ENCODE measurements at places on chromosomes 4 and X.

DNA sequence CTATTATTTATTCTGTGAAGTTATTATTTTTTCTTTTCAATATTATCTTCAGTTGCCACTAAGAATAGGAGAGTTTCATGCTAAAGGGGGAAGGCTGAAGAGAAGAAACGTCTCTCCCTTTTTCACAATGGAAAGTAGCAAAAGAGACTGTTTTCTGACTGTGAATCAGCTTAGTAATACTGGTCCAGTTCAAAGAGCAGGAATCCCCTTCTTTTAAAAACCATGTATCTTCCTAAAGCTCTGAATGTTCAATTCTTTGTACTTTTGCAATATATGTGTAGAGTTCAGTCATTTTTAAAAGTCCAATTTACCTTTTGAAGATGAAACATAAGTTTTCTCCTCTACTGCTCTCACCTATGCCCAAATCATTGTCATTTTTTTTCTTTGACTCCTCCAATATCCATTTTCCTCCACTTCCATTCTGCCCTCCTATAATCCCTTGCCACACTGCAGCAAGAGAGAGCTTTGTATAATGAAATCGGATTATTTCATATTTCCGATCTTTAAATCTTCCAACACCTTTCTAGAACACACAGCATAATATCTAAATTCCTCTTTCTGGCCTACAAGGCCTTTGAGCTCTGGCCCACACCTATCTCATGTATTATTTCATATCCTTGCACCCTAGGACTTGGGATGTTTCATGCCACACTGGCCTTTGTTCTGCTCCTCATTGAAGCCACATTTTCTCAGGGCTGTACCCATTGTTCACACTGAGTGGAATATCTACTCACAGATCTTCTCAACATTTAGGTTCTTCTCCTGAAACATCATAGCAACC lies 195.3 kb downstream of the CAMK2D start:
- DNase-seq: no peak

DNA sequence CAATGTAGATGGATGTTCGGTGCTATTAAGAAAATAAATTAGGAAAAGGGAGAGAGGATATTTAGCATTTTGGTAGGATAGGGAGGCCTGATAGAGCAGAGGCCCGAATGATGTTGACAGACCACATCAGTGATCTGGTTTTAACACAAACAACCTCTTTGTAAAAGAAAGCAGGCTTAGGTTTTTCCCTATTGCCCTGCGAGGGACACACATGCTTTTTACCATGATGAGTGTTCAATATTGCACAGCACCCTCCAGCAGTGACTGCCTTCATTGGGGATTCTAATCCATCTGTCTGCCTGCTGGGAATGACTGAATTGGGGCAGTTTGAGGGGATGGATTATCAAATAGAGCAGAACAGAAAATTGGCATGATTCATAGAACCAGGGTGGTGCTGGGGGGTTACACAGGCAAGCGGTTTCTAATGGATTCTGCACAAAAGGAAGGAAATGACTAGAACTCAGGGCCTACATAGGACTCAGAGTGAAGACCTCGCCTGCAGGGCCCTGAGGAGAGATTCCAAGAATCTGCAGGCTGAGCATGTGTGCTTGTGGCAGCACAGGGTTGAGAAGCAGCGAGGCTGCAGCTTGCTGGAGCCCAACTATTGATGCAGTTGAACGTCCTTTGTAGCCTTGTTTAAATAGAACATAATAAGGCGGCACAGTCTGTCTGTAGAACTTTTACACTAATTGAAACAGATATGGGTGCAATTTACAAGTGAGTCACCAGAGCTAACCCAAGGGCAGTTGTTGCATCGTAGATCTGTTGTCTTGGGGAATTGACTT lies 58.0 kb downstream of the RHOH start:
- DNase-seq: no peak

DNA sequence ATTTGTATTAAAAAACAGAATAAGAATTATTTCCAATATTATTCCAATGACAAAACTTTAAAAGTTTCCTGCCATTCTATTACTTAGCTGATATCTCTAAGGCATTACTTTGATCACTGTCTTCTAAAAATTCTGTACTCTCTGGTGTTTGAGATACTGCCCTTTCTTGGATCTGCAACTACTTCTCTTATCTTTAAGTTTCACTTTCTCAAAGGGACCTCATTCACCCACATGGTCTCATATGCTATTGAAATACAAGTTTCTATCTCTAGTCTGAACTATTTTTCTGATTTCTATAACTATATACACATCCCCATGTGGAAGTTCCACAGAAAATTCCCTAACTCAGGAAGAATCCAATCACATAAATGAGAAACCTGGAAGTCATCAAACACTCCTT lies 22.2 kb downstream of the TMPRSS11E start:
- DNase-seq: no peak

GRCh38 chr4:78296261-78296660 lies 239.1 kb downstream of the FRAS1 start:
- DNase-seq: no peak

DNA sequence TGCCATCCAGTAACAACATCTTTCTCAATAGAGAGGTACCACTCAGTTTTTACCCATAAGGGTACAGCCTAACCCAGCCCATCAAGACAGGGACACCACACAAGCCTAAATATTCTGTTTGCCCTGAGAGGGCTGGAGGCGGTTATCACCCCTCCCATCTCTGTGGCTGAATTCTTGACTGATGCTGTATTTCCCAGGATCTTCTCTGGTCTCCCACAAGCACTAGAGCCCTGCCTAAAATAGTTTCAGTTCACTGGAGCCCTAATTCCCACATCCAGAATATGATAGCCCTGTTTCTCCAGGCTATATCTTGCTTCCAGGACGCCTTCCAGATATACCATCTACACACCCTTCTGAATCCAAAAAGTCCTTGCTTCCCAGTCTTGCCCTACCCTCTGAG lies 91.6 kb upstream of the NMU start:
- DNase-seq: no peak

GRCh38 chr4:108080747-108081146 lies 88.0 kb downstream of the LEF1 start:
- DNase-seq: peak; percentile 17

- no peak for DNase-seq
Observed at GRCh38 chrX:13048280-13048679, 3.9 kb upstream of the FAM9C start.

DNA sequence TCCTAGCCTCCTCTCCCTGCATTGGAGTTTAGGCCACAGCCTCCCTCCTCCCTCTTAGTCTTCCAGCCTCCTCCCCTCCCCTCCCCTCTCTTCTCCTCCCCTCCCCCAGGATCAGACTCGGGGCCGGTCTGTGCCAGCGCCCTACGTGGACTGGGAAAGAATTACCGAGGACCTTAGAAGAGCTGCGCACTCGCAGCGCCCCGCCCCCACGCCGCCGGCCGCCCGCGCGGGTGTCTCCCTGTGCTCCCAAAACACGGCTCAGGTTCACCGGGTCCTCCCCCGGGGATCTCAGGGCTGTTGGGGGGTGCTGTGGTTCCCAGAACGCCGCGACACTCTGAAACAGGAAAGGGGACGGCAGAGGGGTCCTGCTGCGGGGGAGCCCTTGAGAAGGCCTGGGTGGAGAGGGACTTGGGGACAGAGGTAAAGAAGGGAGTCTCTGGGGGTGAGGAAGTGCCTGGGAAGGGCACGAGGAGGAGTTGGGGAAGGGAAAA lies 122.3 kb upstream of the TBL1X start:
- DNase-seq: no peak

DNA sequence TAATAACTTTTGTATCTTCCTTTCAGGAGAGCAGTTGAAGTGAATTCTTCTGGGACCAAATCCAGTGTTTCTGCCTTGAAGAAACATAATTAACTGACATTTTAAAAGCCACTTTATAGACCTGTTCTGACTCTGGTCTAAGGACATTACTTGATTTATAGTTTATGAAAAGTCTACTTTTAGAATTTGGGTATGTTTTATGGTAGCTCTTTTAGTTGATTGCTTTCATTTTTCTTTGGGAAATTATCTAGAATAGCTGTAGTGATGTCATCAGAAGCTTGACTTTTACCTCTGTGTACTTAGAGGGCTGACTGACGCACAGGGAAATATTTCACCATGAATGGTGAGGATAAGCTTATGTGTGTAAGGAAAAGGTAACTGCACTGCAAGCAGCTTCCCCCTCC lies 131.8 kb upstream of the LIMCH1 start:
- DNase-seq: no peak

DNA sequence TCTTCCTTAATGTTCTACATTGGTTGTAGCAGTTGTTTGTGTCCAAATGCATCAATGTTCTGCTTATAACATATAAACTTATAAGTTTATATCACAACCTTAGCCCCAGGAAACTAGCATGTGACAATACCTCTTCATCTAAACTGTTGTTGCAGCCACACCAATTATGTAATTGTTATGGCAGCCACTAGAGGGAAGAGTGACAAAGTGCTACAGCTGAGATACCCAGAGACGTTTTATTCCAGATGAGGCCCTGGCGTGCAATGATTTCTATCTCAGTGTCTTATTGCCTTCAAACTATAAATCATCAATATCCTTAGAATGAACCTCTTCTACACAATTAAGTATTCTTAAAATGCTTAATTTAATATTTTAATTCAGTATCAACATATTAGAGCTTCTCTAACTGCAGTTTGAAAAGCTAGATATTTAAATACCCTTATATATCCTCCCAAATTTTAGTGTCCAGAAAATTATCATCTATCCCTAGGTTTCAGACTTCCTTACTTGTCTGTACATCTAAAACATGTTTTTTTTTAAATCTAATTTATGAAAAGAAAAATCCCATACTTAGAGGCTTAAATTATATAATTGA lies 171.6 kb downstream of the PCDH10 start:
- no peak for DNase-seq

- DNase-seq: no peak
Observed at GRCh38 chr4:157425897-157426296, 205.4 kb downstream of the GRIA2 start.

- DNase-seq: no peak
Observed at GRCh38 chrX:50483283-50483682, 12.7 kb upstream of the DGKK start.

DNA sequence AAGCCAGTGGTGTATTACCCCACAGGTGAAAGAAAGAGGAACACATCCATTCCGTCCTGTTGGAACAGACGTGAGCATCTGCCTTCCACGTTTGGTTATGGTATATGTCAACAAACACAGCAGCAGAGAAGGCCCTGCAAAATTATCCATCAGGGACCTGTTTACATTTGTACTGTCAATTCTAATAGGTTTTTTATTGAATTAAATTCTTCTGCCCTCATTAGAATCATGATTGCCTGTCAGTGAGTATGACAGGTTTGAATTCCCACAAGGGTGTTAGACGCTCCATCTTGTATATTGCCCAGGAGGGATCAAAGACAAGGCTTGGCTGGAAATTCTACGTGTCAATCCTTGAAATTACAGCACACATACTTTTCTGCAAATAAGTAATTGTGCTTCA lies 339.9 kb upstream of the NOCT start:
- DNase-seq: no peak

- DNase-seq: no peak
Observed at GRCh38 chr4:139176302-139177048, 543 bp downstream of the ELF2 start.

GRCh38 chrX:39688576-39689375 lies 409.0 kb downstream of the BCOR start:
- no peak for DNase-seq

- DNase-seq: no peak
Observed at GRCh38 chr4:150126201-150126863, 48.1 kb downstream of the DCLK2 start.

DNA sequence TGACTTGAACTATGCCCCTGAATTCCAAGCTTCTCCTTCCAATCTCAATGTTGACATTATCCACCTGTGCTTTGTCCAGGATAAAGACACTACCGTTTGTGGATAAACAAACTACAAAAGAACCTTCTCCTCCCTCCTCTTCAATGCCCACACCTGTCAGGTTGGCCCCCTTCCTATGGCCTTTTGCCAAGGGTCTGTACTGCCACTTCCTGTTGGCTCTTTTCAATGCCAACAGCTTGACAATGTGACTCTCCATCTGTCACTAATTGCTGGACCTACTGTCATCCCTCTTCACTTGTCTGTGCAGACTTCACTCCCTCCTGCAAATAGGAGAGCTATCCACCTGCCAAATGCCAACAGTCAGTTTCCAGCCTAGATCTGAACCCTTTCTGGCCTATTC lies 35.8 kb upstream of the MID1 start:
- no peak for DNase-seq

DNA sequence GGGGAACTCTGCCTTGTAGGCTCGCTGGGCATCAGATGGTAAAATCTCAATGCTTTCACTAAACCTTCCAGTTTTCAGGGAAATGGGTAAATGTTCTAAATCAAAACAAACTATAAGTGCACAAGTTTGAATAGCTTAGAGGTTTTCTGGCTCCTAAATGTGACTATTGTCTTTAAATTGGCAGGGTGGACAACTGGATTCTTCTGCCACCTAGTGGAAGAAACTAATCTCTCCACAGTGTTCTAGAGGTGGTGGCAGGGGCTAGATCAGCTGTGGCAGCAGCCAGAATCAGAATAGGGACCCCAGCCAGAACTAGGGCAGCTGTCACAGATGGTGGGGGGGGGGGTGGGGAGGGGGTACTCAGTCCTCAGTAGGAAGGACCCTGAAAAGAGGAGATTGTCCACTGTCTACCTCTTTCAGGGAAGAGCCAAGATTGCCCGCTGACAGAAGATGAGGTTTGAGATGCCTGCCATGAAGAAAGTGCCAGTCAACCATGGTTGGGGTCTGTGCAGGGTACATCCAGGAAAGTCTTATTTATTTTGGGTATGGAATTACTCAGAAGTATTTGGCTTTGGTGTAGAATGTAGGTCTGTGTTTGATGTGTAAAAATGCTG lies 201.4 kb downstream of the CCNG2 start:
- no peak for DNase-seq

- no peak for DNase-seq
Observed at GRCh38 chr4:139184129-139184528, 7.1 kb upstream of the ELF2 start.

DNA sequence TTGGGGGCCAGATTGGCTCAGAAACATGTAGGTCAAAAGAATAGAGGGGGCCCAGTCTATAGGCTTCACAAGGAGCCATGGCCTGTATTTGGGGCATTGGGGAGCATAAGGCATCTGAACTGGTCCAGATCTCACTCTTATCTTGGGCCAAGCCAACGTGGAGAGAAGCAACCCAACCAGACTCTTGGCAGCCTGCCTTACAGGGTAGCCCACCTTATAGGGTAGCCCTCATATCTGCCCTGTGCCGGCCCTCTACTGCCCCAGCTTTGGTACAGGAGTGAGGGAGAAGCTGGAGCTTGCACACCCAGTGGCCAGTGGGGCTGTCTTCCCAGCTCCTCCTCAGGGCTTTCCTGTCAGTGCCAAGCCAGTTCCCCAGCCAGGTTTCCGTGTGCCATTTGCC lies 142.2 kb downstream of the AMMECR1 start:
- no peak for DNase-seq

GRCh38 chr4:998096-998691 lies 5.0 kb upstream of the SLC26A1 start:
- DNase-seq: no peak

DNA sequence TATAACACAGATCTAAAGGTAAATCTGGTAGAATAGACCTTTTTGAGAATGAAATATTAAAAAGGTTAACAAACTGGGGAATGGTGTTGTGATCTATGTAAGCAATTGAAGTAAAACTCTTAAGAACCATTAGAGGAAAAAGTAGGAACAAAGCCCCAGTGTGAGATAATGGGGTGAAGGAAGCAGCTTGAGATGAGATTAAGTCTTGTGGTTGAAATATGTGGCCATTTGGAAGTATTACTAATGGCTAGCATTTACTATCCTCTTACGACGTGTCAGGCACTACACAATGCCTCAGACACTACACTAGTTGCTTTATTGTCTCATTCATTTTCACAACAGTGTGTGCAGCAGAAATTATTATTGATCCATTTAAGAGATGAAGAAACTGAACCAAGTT lies 25.9 kb upstream of the NDNF start:
- DNase-seq: no peak
